ENCODE measurements at places on chromosomes 5 and 9. TPM values are rescaled to one million over a fixed set of nuclear protein-coding genes. Genes with fewer than 3 reads are reported as not detected.

GRCh38 chr9:137924761-137925369 lies 47.3 kb downstream of the CACNA1B start:
- H3K27ac ChIP-seq: no peak overlapping the region
- H3K4me1 ChIP-seq: peaks cover 2% of the 10 kb centered on the region
- H3K4me3 ChIP-seq: no peak overlapping the region
- peaks cover 2% of the 10 kb centered on the region for H3K27me3 ChIP-seq

- H3K4me3 ChIP-seq: no peak overlapping the region
- H3K27ac ChIP-seq: no peak overlapping the region
- no peaks in the 10 kb centered on the region for H3K36me3 ChIP-seq
- H3K27me3 ChIP-seq: no peaks in the 10 kb centered on the region
- H3K4me1 ChIP-seq: no peaks in the 10 kb centered on the region
- DNase-seq: no peak
These were observed 586.6 kb upstream of the TLE4 start for GRCh38 chr9:78985084-78985738.

- no peaks in the 10 kb centered on the region for H3K36me3 ChIP-seq
- H3K27me3 ChIP-seq: peaks cover 11% of the 10 kb centered on the region
- no peak overlapping the region for H3K27ac ChIP-seq
- H3K4me1 ChIP-seq: no peaks in the 10 kb centered on the region
These were observed 32.2 kb downstream of the SPOCK1 start for GRCh38 chr5:137466889-137467288.

DNA sequence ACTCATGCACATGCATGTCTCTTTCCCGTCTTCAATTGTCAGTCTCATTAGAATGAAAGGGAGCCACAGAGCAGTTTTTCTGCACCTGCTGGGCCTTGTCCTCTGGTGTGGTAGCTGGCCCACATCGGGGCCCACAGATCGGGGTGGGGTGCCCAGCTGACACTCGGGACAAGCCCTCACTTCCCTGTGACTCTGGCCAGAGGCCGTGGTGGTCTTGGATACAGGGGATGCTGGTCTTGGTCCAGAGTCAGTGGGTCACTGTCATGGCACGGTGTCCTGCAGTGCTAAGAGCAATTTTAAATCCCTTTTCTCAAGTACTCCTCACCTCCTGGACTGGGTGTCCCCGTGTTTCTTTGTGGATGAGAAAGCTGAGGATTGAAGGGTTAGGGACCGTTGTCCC lies 193.2 kb downstream of the CACNA1B start:
- no peaks in the 10 kb centered on the region for H3K4me1 ChIP-seq
- H3K36me3 ChIP-seq: no peaks in the 10 kb centered on the region
- H3K4me3 ChIP-seq: no peak overlapping the region
- no peak overlapping the region for H3K27ac ChIP-seq
- no peak for DNase-seq

GRCh38 chr9:124757616-124758015 lies 13.5 kb downstream of the NR6A1 start:
- no peak for DNase-seq
- H3K27ac ChIP-seq: no peak overlapping the region
- peaks cover 55% of the 10 kb centered on the region for H3K27me3 ChIP-seq
- no peak overlapping the region for H3K4me3 ChIP-seq

DNA sequence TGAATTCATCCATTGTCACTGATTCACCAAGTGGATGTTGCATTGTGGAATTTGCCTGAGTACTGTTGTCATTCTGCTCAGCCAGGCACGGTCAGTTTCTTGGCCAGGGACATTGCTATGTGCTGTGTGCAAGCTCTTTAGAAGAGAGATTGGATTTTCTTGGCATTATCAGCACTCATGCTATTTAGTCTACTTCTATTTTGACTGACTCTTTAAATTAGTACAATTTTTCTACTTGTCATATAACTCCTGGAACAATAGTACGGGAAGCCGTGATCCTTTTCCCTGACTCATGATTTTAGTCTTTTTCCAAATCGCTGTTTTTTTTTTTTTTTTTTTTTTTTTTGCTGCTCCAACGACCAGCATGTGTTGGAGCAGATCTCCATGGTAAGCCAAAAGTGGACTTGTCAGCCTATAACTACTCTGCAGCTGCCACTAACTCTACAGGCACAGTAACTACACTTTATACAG lies 129.7 kb downstream of the CDC42SE2 start:
- peaks cover 92% of the 10 kb centered on the region for H3K4me1 ChIP-seq
- H3K27me3 ChIP-seq: no peaks in the 10 kb centered on the region
- peak overlapping the region; percentile 22 for H3K4me3 ChIP-seq
- H3K36me3 ChIP-seq: peaks cover 73% of the 10 kb centered on the region
- DNase-seq: no peak
- H3K27ac ChIP-seq: peak overlapping the region; percentile 96

DNA sequence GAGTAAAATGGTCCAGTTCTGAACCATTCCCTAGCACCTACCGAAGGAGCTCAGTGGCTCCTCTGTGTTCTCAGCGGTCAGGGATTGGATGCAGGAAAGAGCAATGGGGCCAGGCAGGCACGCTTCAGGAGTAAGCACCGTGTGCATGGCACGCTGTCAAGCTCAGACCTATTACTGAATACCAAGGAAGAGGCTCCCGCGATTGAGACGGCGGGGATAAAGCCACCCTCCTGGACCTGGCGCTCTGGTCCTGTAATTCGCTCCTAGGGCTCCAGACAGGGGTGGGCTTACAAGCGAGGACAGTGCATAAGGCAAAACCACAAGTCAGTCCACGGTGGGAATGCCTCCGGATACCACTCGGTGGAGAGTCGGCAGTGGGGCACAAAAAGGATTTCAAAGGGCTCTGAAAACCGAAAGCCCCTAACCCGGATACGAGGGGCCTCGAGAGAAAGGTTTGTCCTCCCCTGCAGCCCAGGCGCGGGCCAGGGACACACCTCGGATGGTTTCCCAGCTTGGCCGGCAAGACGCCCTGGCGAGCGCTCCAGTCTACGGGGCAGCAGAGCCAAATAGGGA lies 988 bp downstream of the OXCT1 start:
- H3K36me3 ChIP-seq: peaks cover 10% of the 10 kb centered on the region
- DNase-seq: peak; percentile 34
- H3K4me1 ChIP-seq: peaks cover 54% of the 10 kb centered on the region
- no peaks in the 10 kb centered on the region for H3K27me3 ChIP-seq

DNA sequence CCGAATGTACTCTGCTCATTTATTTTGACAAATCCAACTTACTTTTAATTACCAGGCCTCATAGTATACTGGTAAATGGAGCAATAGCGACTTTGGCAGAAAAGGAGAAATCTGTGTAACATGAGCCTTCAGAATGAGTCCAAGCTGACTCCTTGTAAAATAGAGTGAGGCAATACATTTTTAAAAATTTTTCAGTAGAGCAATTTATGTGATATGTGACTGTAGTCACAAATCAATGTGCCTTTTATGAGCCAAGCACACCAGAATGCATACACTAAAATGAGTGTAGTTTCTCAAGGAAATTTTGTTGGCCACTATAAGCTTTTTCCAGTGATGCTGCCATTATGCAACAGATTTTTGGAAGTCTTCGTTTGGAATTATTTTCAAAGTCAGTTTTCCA lies 73.8 kb downstream of the SNCAIP start:
- no peaks in the 10 kb centered on the region for H3K4me1 ChIP-seq
- H3K36me3 ChIP-seq: no peaks in the 10 kb centered on the region
- no peak overlapping the region for H3K4me3 ChIP-seq
- H3K27ac ChIP-seq: no peak overlapping the region
- H3K27me3 ChIP-seq: peaks cover 3% of the 10 kb centered on the region
- DNase-seq: no peak

- H3K36me3 ChIP-seq: no peaks in the 10 kb centered on the region
- peaks cover 7% of the 10 kb centered on the region for H3K4me1 ChIP-seq
- H3K4me3 ChIP-seq: no peak overlapping the region
- no peak overlapping the region for H3K27ac ChIP-seq
- H3K27me3 ChIP-seq: no peaks in the 10 kb centered on the region
- peak; percentile 91 for DNase-seq
These were observed 7.3 kb upstream of the C5orf58 start for GRCh38 chr5:170225326-170226128.

DNA sequence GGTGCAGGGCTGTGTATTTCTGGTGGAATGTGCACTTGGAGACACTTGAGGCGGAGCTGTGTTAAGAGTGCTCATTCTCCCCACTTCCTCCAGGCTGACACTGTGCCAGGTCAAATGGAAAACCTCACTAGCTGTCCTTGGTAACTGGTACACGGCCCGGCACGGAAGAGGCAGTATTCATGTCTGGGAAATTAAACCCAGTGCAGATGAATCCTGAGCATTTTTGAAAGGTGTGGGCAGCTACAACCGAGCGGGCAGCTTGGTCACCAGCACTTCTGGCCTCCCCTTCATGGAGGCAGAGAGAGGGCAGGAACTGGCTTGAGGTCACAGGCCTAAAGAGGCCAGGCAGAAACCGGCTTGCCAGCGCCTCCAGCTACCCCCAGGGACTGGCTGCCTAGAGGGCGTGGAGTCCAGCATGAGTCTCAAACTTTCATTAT lies 1.6 kb downstream of the CLPTM1L start:
- peaks cover 20% of the 10 kb centered on the region for H3K36me3 ChIP-seq
- DNase-seq: no peak
- no peaks in the 10 kb centered on the region for H3K27me3 ChIP-seq
- peaks cover 31% of the 10 kb centered on the region for H3K4me1 ChIP-seq
- H3K27ac ChIP-seq: no peak overlapping the region

DNA sequence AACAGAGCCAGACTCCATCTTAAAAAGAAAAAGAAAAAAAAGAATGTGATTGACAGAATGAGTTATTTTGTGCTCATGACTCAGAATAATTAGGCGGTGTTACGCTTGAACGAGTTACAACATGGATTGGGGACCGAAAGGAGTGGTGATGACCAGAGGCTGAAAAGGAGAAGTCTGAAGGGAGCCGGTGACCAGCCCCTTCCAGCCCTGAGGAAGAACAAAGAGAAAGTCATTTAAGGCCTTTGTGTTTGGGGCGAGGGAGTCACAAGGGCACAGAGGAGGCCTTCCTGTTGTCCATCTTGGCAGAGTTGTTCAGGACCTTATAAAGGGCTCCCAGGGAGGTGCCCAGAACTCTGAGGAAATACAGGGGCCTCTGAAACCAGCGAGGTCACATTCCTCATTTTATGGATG lies 131.6 kb downstream of the GOLPH3 start:
- H3K4me1 ChIP-seq: no peaks in the 10 kb centered on the region
- no peaks in the 10 kb centered on the region for H3K27me3 ChIP-seq
- DNase-seq: no peak
- H3K4me3 ChIP-seq: no peak overlapping the region
- H3K27ac ChIP-seq: no peak overlapping the region

- no peak for DNase-seq
- no peaks in the 10 kb centered on the region for H3K4me1 ChIP-seq
- H3K4me3 ChIP-seq: no peak overlapping the region
- H3K27me3 ChIP-seq: no peaks in the 10 kb centered on the region
These were observed 637.8 kb upstream of the WWC1 start for GRCh38 chr5:167653645-167654106.

DNA sequence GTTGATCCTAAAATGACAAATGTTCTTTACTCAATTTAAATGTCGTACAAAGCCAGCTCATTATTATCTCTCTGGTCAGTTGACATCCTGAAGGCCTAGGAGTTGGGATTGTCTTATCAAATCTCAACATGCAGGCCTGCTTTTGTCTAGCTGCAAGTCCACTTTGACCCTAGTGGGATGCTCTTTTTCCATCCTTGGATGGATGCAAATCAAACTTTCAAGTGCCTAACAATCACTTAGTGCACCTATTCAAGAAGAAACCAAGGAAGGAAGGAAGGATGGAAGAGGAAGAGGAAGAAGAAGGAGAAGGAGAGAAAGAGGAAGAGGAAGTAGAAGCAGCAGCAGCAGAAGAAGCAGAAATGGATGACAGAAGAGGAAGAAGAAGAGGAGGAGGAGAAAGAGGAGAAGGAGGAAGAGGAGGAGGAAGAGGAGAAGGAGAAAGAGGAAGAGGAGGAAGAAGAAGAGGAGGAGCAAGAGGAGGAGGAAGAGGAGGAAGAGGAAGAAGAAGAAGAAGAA lies 109.6 kb downstream of the PIK3R1 start:
- H3K27me3 ChIP-seq: peaks cover 2% of the 10 kb centered on the region
- no peaks in the 10 kb centered on the region for H3K4me1 ChIP-seq
- H3K4me3 ChIP-seq: no peak overlapping the region
- no peaks in the 10 kb centered on the region for H3K36me3 ChIP-seq

DNA sequence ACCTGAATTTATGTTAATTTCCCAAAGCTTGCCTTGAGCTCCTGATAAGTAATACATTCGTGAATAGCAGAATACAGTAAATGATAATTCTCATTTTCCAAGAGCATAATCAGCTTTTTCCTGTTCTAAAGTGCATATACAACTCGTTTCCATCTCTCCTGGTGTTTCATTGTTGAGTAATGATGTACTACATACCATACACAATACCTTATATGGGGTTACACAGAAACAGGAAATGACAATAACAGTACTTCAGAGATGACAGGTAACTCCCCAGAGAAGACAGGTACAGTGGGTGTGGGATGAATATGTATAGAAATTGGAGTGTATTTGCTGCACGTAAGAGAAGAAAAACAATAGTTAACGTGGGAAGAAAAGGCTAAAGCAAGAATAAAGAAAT lies 287.1 kb downstream of the TENT4A start:
- no peak overlapping the region for H3K4me3 ChIP-seq
- DNase-seq: no peak
- peaks cover 9% of the 10 kb centered on the region for H3K27me3 ChIP-seq
- no peaks in the 10 kb centered on the region for H3K4me1 ChIP-seq
- H3K27ac ChIP-seq: no peak overlapping the region

DNA sequence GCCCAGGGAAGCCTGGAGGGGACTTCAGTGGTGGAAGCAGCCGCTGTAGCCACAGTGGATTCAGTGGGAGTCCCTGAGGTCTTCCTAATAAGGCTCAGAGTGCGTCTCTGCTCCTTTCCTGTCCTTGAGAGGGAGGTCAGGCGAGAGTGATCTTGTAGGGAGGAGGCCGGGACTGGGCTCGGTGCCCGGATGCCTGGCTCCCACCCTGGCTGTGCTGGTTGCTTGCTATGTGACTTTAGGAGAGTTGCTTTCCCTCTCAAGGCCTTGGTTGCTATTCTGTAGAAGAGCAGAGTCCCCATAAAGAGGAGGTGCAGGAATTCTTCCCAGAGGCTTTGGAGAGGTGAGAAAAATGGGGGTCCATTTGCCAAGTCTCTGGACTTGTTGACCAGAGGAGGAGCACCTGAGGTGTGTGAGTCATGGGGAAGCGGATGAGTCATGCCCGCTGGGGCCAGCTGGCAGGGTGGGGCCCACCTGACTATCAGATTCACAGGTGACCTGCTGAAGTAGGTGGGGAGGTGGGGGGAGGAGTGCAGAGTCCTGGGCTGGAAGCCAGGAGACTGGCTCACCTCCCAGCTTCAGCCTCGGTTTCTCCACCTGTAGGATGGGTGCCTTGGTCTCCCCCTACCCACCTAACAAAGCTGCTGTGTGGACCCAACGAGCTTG lies 13.8 kb downstream of the GSN start:
- no peak for DNase-seq
- no peak overlapping the region for H3K27ac ChIP-seq
- H3K27me3 ChIP-seq: no peaks in the 10 kb centered on the region
- H3K36me3 ChIP-seq: no peaks in the 10 kb centered on the region
- H3K4me1 ChIP-seq: peaks cover 13% of the 10 kb centered on the region
- no peak overlapping the region for H3K4me3 ChIP-seq

GRCh38 chr5:175603987-175604739 lies 53.7 kb upstream of the HRH2 start:
- H3K27me3 ChIP-seq: no peaks in the 10 kb centered on the region
- no peak overlapping the region for H3K27ac ChIP-seq
- no peak for DNase-seq
- H3K36me3 ChIP-seq: no peaks in the 10 kb centered on the region
- H3K4me1 ChIP-seq: peaks cover 6% of the 10 kb centered on the region

The PCDHB7 gene
- not detected for total RNA-seq

The CEP72 gene
- 18.3 TPM for total RNA-seq

The FOXD4 gene
- not detected for total RNA-seq

The MYOZ3 gene
- total RNA-seq: 0.49 TPM

The ENHO gene
- total RNA-seq: 0.27 TPM

The PSMB7 gene
- 161 TPM for total RNA-seq

The ZFP37 gene
- total RNA-seq: 1.6 TPM

The TXNDC8 gene
- not detected for total RNA-seq

The C5orf58 gene
- not detected for total RNA-seq

The RAB3C gene
- total RNA-seq: not detected

The LRRC19 gene
- not detected for total RNA-seq

The JMY gene
- 12.1 TPM for total RNA-seq

The NAIP gene
- 4.3 TPM for total RNA-seq

All from activated naive CD4-positive, alpha-beta T cell treated with anti-CD3 and anti-CD28 coated beads for 36 hours (primary cell).